Stimulated activated CD8-positive, alpha-beta memory T cell treated with anti-CD3 and anti-CD28 coated beads, Interleukin-4, amount 100 ng/mL, for 1 hour (primary cell): ENCODE measurements at places on chromosomes 3 and 15.

GRCh38 chr3:106345353-106346027 is 476.7 kb upstream of the CBLB start:
- no peak for DNase-seq

DNA sequence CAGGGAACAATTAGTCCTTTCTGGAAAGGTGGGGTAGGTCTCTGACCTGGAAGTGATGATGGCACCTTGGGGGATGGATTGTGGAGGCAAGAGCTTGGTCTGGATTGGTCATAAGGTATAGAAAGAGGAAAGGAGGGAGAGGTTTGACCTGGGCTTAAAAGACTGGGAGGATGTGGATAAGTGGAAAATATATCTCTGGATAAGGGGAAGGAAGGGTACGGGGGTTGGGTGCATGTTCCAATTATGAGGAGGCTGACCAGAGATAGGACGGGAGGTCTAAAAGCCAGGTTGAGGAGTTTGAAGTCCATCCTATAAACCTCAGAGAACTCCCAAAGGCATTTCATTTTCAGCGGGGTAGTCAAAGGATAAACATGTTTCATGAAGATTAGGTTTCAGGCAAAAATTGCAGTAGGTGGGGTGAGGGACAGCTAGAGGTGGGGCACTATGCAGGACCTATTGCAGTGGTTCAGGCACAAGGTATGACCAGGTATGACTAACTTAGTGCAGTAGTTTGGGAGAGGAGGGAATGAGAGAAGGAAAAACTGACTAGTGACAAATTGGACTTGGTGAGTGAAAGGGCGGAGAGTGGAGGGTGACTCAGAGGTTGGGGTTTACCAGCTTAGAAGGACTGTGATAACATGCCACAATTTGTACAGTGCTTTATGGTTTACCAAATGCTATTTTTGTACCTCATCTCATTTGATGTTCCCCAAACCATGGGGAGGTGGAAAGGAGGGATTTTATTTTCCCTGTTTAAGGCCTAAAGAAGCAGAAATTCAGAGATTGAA is 10.7 kb downstream of the PDE8A start:
- no peak for DNase-seq

DNA sequence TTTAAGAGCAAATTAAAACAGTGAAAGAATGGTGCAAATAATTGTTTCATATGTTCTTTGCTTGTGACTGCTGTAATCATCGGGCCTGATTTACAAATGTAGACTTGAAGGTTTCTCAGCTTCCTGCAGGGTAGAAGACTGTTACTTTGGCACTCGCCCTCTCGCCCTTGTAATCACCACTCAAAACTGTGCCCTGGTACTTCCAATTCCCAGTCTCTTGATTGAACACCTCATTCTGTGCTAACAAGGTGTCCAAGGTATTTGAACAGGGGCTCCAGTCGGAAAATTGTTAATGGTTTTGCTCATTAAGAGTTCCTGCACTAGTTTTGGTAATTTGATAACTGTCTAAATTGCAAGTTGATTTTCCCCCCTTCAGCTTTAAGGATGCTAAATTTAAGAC is 209.5 kb downstream of the ZIC1 start:
- DNase-seq, result no peak

DNA sequence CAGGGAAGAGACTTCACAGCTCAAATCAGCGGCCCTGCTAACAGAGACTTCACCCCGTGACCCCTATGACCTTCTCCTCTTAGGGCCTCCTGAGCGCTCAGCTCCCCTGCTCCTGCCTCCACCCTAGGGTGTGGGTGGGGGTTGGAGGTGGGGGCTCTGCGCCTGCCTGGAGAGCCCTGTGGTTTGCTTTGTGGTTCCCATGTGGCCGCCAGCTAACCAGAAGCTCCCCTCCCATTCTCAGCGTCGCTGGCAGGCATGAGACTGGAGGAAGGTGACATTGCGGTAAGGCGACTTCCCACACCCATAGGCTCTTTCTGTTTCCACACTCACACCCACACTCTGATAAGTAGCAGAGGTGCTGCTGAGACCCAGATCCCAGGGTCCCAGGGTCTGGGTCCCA is 27.6 kb downstream of the XYLB start:
- DNase-seq, result no peak

DNA sequence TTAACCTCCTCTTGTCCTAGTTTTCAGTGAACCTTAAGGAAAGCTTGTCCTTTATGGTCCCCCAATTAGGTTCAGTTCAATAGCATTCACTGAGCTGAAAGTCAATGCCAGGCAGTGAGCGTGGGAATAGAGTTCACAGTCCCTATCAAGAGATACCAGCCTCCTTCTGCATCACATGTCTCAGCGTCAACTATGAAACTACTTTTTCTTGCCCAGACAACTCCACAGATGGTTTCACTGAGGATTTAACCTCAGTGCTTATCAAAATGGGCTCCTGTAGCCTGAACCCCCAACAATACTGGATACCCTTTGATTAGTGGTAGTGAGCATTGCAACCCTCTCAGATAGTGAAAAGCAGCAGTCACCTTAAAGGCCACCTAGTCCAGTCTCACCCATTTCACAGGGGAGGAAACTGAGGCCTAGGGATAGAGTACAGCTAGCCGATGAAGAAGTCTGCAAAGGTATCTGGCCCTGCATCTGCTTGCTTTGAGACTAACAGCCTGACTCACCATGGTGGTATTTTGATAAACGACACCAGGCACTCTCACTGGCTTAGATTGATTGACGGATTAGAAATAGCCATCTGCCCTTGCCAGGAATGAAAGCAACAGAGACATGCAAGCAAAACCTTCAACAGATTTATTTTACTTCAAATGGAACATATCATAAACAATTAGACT is 1.6 kb upstream of the UBA3 start:
- DNase-seq, result no peak

GRCh38 chr3:99781761-99782160 is 35.9 kb upstream of the CMSS1 start:
- DNase-seq, result no peak

GRCh38 chr3:15495461-15496340 is 25.8 kb downstream of the COLQ start:
- no peak for DNase-seq

DNA sequence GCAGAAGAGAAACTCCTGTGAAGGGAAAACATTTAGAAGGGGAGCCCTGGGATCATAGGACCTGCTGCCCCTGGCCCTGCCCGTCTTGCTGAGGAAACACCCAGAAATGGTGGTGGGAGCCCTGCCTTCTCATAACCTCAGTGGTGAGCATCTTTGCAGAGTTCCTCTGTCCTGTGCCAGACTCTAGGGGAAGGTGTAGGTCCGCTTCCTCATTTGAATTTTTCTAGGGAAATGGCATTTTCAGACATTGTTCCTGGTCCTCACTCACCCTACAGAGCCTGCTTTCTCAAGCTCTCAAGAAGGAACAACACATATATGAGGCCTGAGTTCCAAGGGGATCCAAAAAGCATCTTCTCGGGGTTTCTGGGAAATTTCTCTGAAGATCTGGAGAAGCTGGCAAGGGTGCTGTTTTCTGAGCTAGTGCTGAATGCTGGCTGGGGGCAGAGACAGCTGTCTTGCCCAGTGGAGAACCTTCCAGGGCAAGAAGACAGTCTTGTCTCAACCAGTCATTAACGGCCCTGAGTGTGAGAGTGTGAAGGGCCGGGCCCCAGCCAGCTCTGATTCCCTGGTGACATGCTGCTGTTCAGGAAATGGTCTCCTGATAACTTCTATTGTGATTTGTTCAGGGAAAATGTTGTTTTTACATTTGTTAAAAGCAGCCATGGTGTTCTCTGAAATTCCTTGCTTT is 283.1 kb upstream of the LRRFIP2 start:
- DNase-seq, result no peak

- no peak for DNase-seq
Observed at GRCh38 chr3:59451800-59452746, 402.2 kb upstream of the CFAP20DC start.

DNA sequence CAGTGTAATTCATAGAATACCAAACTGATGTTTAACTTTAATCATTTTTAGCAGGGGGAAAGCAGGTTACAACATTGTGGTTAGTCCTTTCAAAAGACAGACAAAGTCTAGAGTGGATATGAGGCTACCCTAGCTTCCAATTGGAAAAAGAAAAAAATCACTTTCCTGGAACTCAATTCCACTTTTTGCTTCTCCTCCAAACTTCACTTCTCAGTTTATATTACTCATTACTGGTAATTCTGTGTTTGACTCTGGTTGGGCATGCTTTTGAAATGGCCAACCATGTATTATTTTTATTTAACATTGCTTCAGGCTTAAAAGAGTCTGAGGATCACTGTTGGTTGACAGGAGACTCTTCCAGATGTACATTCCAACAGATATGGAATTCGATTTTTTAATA is 84.8 kb downstream of the RAP2B start:
- no peak for DNase-seq
